ENCODE measurements at places on chromosomes 4 and X. TPM values are rescaled to one million over a fixed set of nuclear protein-coding genes. Genes with fewer than 3 reads are reported as not detected.

RASGEF1B gene
- 6.7 TPM for total RNA-seq

SRPX gene
- total RNA-seq, result not detected

CFAP99 gene
- total RNA-seq, result not detected

SSX2B gene
- not detected for total RNA-seq

EDNRA gene
- total RNA-seq, result not detected

USP17L30 gene
- not detected for total RNA-seq

KCND1 gene
- total RNA-seq, result 1.3 TPM

STK32B gene
- total RNA-seq, result not detected

TLR6 gene
- 4.4 TPM for total RNA-seq

PWWP3B gene
- not detected for total RNA-seq

- no peak for DNase-seq
- no peaks in the 10 kb centered on the region for H3K4me1 ChIP-seq
Measured at GRCh38 chrX:6004529-6004928, 224.1 kb downstream of the NLGN4X start.

GRCh38 chr4:26884486-26884988 is 23.9 kb downstream of the STIM2 start:
- no peaks in the 10 kb centered on the region for H3K27me3 ChIP-seq
- H3K27ac ChIP-seq, result peak overlapping the region; percentile 90
- H3K4me3 ChIP-seq, result peak overlapping the region; percentile 66
- H3K4me1 ChIP-seq, result peaks cover 76% of the 10 kb centered on the region
- DNase-seq, result no peak

DNA sequence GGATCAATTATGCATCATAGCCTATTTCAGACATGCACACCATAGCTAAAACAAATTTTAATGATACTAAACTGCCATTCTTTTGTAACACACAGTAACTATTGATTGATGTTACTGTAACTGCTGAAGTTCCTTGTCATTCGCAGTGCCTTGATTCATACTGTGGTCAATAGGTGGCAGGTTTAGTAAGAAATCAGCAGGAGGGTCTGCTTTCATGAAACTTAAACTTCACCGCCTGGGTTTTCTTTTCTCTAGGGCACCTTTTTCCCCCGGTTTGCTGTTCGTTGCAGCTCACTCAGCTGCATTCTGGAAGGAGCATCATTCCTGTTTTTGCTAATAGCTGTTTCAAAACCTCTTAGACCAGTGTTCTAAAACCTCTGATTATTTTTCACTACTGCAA is 88.1 kb downstream of the RPA4 start:
- DNase-seq, result no peak
- H3K4me1 ChIP-seq, result no peaks in the 10 kb centered on the region
- no peaks in the 10 kb centered on the region for H3K27me3 ChIP-seq
- H3K36me3 ChIP-seq, result peaks cover 18% of the 10 kb centered on the region

DNA sequence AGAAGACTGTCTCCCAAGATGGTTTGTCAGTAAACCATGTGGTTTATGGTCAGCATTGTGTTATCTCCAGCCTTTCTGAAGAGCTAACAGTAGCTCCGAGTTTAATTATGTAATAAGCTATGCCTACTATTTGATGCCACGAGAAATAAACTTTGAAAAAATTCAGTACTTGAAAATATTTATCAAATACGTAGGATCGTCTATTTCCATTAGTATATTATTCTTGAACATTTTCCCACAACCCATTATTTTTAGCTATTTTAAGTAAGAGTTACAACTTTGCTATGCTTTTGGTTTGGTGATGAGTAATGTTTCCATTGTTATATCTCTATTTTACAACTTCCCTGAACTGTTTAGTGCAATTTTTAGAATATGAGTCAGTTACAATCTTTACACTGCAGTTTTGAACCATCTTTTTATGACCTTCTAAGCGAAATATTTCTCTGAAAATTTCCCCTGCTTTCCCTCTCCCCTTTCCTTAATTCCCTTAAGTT is 44.5 kb upstream of the TRIM2 start:
- H3K4me1 ChIP-seq, result peaks cover 47% of the 10 kb centered on the region
- no peak overlapping the region for H3K4me3 ChIP-seq
- H3K27me3 ChIP-seq, result peaks cover 27% of the 10 kb centered on the region
- H3K27ac ChIP-seq, result peak overlapping the region; percentile 81

DNA sequence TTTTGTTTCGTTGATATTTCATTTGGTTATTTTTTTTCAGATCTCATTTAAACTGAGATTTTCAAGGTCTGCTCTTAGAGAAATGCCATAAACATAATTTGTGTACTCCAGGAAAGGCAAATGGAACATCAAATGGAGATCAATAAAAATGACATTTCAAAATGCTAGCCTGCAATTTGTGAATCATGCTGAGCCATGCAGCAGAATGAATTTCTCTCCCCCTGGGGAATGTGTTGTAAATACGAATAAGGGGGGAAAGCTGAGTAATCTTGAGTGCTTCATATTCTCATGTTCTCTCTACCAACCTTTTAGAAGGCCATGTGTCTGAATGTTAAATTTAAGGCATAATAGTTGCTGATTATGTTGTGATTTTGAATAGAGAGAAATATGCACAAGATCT is 7.8 kb downstream of the ZCCHC4 start:
- peak overlapping the region; percentile 81 for H3K27ac ChIP-seq
- H3K27me3 ChIP-seq, result no peaks in the 10 kb centered on the region
- H3K4me1 ChIP-seq, result peaks cover 34% of the 10 kb centered on the region

DNA sequence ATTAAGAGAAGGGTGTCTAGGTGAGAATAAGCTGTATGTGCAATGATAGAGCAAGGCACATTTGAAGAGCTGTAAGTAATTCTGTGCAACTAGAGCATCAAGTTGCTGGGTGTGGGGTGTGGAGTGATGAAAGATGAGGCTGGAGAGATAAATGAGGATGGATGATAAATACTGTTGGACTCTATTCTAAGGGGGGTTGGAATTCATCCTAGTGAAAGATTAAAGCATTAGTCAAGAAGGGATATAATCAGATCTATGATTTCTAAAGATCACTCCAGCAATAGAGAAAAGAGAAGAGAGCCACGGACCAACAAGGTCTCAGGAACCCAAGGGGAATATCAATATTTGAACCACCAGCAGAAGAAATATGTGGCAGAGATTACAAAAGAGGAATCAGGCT is 415.0 kb upstream of the RPS6KA3 start:
- H3K4me3 ChIP-seq, result no peak overlapping the region
- H3K4me1 ChIP-seq, result no peaks in the 10 kb centered on the region
- H3K27me3 ChIP-seq, result peaks cover 17% of the 10 kb centered on the region

DNA sequence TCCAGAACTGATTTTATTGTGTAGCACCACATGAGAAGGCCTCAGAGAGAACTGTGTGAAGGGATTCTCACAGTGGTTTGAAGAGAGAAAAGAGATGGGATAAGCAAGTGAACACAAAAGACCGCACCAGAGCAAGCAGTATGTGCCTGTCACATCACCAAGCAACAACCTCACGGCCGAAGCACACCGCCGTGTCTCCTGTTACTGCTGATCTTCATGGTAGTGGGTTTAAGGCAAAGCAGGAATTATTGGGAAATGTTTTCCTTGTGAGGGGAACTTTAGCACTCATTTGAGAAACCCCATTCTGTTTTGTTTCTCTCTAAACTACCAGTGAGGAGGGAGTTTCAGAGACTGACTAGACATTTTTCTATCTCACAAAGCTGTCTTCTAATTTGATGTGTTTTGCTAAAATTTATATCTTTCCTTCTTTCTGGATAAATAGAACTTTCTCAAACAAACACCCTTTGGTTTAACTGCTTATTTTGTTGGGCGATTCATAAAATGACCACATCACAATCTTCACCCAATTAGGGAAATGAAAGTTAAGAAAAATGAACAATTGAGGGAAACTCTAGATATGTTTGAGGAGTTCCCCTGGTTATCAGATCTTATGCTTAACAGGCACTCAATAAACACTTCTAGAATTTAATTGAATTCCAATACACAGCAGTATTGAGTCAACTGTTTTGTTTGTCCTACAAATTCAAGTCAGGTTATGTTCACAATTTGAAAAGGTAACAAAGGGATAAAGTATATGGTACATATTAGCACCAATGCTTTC is 16.5 kb downstream of the SH3KBP1 start:
- no peaks in the 10 kb centered on the region for H3K27me3 ChIP-seq
- peak overlapping the region; percentile 82 for H3K27ac ChIP-seq
- H3K36me3 ChIP-seq, result peaks cover 20% of the 10 kb centered on the region
- no peak for DNase-seq

GRCh38 chr4:129908117-129908516 is 812.2 kb downstream of the C4orf33 start:
- H3K4me3 ChIP-seq, result no peak overlapping the region
- H3K4me1 ChIP-seq, result no peaks in the 10 kb centered on the region
- no peaks in the 10 kb centered on the region for H3K27me3 ChIP-seq
- no peak for DNase-seq

GRCh38 chr4:6235012-6235411 is 34.6 kb upstream of the WFS1 start:
- H3K27ac ChIP-seq, result no peak overlapping the region
- no peaks in the 10 kb centered on the region for H3K4me1 ChIP-seq
- no peak overlapping the region for H3K4me3 ChIP-seq
- H3K27me3 ChIP-seq, result no peaks in the 10 kb centered on the region
- no peak for DNase-seq
- no peaks in the 10 kb centered on the region for H3K36me3 ChIP-seq

GRCh38 chr4:119087121-119087520 is 48.5 kb upstream of the MYOZ2 start:
- DNase-seq, result no peak
- H3K36me3 ChIP-seq, result no peaks in the 10 kb centered on the region

GRCh38 chr4:91989914-91990313 is 313.9 kb upstream of the GRID2 start:
- no peaks in the 10 kb centered on the region for H3K4me1 ChIP-seq
- H3K4me3 ChIP-seq, result no peak overlapping the region
- DNase-seq, result no peak
- H3K27me3 ChIP-seq, result no peaks in the 10 kb centered on the region
- no peaks in the 10 kb centered on the region for H3K36me3 ChIP-seq

DNA sequence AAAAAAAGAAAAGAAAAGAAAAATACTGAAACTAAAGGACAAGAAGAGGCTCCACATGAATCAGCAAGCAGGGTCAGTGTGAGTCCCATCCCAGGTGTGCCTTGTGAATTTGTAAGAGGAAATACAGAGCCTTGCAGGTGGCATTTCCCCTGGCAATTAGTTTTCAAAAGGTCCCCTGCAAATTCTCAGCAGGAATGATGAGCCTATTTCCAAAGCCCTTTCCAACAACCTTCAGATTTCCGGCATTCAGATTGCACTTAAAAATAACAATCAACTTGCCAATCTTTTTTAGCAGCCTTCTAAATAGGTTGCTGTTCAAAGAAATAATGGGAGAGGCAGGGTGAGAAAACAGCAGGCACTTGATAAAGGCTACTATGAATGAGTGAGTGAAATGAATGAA is 66.4 kb upstream of the OR13H1 start:
- H3K4me3 ChIP-seq, result no peak overlapping the region
- no peaks in the 10 kb centered on the region for H3K36me3 ChIP-seq
- no peaks in the 10 kb centered on the region for H3K27me3 ChIP-seq
- H3K4me1 ChIP-seq, result no peaks in the 10 kb centered on the region
- DNase-seq, result no peak

DNA sequence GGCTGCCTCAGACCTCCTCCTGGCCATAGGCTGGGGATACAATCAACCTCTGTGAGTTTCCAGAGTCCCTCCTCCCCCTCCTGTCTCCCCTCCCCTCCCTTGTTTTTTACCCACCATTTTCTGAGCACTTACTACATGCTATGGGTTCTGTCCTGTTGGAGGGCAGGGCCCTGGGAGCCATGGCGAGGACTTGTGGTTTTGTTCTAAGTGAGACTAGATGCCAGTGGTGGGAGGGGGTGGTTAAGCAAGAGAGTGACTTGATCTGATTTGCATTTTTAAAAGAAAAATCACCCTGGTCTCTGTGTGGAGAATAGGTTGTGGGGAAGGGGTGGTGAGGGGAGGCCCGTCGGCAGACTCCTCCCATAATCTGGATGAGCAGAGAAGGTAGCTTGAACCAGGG is 39.5 kb downstream of the EFNB1 start:
- H3K4me1 ChIP-seq, result peaks cover 8% of the 10 kb centered on the region
- H3K4me3 ChIP-seq, result no peak overlapping the region
- H3K36me3 ChIP-seq, result no peaks in the 10 kb centered on the region
- DNase-seq, result no peak

GRCh38 chr4:76486588-76487276 is 51.7 kb downstream of the SHROOM3 start:
- H3K36me3 ChIP-seq, result no peaks in the 10 kb centered on the region
- peaks cover 7% of the 10 kb centered on the region for H3K4me1 ChIP-seq
- DNase-seq, result no peak
- H3K4me3 ChIP-seq, result no peak overlapping the region
- H3K27ac ChIP-seq, result no peak overlapping the region

- no peak overlapping the region for H3K27ac ChIP-seq
- DNase-seq, result no peak
- H3K4me3 ChIP-seq, result no peak overlapping the region
- no peaks in the 10 kb centered on the region for H3K27me3 ChIP-seq
Measured at GRCh38 chrX:153611298-153612095, 12.6 kb upstream of the CCNQ start.

DNA sequence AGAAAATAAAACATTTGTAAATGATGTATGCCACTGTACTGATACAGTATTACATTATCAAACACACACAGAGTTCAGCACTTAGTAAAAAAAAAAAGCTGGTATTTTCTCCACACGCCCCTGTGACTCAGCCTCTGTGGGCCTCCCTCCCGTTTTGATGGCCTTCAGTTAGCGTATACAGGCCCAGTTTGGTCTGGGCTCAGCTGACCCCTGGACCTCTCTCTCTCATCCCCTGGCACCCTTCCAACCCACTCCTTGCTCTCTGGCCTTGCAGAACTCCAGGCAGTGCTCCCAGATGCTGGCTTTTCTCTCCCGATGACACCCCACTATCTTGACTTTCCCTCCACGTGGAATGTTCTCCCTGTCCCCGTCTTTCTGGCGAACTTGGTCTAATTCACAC is 89.0 kb upstream of the LIMCH1 start:
- H3K27ac ChIP-seq, result no peak overlapping the region
- no peak overlapping the region for H3K4me3 ChIP-seq
- DNase-seq, result no peak
- H3K27me3 ChIP-seq, result no peaks in the 10 kb centered on the region
- no peaks in the 10 kb centered on the region for H3K36me3 ChIP-seq
- H3K4me1 ChIP-seq, result no peaks in the 10 kb centered on the region

GRCh38 chr4:67723949-67724348 is 23.0 kb upstream of the UBA6 start:
- H3K36me3 ChIP-seq, result peaks cover 34% of the 10 kb centered on the region
- no peak overlapping the region for H3K4me3 ChIP-seq
- H3K4me1 ChIP-seq, result peaks cover 11% of the 10 kb centered on the region

- no peak overlapping the region for H3K27ac ChIP-seq
- H3K4me1 ChIP-seq, result no peaks in the 10 kb centered on the region
- no peak for DNase-seq
- no peak overlapping the region for H3K4me3 ChIP-seq
- H3K36me3 ChIP-seq, result no peaks in the 10 kb centered on the region
- H3K27me3 ChIP-seq, result peaks cover 16% of the 10 kb centered on the region
Measured at GRCh38 chr4:14711259-14711658, 291.0 kb upstream of the CPEB2 start.

GRCh38 chrX:38697461-38697860 is 103.8 kb upstream of the MID1IP1 start:
- H3K27ac ChIP-seq, result no peak overlapping the region
- H3K4me3 ChIP-seq, result no peak overlapping the region
- no peaks in the 10 kb centered on the region for H3K4me1 ChIP-seq
- H3K27me3 ChIP-seq, result no peaks in the 10 kb centered on the region
- no peaks in the 10 kb centered on the region for H3K36me3 ChIP-seq

All from activated naive CD8-positive, alpha-beta T cell treated with anti-CD3 and anti-CD28 coated beads for 36 hours (primary cell).